ENCODE measurements at places on chromosomes 1 and 21.

DNA sequence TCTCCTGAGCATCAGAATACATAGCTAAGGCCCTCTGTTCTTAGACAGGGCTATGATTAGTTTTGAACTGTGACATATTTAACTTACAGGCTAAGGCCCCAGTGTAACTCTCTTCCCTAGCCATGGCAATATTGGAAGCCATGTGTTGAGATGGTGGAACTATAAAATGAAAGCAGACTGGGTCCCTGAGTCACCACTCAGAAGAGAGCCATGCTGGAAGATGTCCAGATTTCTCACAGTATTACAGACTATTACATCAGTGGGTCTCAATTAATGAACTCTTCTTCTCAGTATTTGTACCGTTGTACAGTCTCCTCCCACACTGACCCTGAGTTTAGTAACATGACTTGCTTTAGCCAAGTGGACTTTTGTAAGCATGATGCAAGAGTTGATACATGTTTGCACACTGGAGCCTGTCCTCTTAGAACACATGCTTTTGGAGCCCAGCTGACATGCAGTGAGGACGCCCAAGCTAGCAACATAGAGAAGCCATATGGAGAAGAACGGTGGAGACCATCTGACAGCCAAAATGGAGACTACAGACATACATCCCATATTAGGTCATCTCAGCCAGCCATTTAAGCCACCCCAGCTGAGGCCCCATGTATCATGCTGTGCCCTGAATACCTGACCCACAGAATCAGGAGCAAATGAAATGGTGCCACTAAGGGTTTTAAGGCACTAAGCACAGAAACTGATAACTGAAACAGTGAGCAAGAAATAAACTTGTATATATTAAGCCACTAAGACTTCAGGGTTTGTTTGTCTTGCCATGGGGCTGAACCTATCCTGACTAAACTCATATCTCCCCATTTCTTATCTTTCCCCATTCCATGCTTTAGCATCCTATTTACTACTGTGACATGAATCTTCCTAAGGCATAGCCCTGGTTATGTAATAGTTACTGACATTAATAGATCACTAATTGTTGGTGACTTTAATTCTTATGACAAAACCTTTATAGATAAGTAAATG is 24.4 kb downstream of the TBX15 start:
- no peak for DNase-seq

DNA sequence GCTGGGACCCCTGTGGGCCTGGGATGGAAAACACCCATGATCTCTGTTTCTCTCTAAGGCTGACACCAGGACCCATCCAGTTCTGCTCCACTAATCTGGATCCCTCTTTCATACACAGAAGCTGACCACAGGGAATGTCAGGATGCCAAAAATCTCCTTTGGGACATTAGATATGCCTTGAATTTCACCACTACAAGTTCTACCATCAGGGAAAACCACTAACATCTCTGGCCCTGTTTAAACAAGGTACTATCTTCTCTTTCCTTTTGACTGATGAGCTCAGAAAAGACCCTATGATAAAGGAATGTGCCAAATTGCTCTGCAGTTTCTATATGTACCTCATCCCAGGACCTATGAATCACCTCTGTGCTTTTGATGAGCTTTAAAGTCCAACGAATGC is 10.2 kb upstream of the PLXNA2 start:
- no peak for DNase-seq

- peak; percentile 41 for DNase-seq
These were observed at the start of gene IFNGR2 for GRCh38 chr21:33403128-33403785. IFNGR2 (plus strand) TSS chr21:33403413; CDS start chr21:33403544, 131 bp downstream.

DNA sequence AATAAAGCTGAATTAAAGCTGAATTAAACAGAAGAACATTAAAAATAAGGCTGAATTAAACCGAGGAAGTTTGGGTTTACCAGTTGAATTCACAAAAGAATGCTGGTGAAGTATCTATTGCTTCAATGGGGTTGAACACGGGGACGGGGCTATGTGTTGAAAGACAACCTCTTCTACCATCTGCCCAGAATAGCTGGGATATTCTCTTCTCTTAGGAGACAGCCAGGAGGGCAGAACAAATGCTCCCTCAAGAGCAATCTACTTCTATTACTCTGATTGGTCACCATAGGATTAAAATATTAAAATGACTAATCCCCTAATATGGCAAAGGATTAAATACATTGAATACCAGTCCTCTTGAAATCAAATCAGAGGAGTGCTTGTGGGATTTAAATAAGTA is 68.4 kb downstream of the LPGAT1 start:
- DNase-seq, result no peak

- DNase-seq, result no peak
These were observed 490.9 kb downstream of the NPHP4 start for GRCh38 chr1:5501206-5501930.

DNA sequence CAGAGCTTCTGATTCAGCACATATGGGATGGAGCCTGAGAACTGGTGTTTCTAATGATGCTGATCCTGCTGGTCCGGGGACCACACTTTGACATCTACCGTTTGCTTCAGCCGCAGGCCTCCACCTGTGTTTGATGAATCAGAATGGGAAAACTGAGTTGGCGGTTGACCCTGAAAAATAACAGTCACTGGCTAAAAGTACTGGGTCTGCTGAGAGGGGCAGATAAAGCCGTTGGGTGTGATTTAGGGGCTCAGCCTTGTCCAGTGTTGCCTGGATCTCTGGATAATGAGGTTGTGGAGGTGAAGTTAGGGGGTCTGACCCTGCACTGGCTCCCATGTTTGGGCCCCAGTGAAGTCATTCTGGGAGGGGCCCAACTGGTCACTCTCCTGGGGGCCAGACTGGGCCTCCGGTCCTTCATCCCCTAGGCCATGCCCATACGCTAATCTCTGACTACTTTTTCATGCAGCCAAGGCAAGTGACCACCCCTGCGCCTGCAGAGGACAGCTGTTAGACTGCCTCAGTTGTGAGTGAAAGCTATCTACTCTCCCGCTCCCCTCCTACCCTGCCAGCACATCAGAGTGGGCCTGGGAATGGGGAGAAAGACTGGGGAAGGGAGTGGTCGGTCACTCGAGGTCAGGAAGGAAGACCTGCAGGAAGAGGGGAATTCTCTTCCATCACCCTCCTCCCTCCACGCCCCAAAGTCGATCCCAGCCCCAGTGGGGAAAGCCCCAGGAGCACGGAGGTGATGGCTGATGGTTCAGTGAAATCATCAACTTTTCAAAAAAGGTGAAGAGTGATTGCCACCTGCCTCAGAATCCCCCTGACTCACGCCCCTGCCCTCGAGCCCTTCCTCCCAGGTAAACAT is 27.7 kb downstream of the VASH2 start:
- no peak for DNase-seq

DNA sequence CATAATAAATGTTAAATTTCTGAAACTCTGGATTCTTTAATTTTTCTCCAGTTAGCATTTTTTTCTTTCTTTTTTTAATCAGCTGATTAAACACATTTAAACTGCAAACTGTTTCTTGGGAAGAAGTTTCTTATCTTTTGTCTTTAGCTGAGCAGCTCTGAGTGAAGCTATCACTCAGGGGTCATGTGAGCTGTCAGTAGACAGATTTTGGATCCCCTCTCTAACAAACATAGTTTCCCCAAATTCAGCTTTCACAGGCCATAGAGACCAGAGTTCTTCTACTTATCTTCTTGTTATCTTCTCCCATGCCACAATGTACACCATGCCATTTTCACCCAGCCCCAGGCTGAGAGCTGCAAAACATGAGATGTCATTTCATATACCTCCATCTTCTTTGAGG is 148.9 kb downstream of the CDC42BPA start:
- DNase-seq, result no peak

DNA sequence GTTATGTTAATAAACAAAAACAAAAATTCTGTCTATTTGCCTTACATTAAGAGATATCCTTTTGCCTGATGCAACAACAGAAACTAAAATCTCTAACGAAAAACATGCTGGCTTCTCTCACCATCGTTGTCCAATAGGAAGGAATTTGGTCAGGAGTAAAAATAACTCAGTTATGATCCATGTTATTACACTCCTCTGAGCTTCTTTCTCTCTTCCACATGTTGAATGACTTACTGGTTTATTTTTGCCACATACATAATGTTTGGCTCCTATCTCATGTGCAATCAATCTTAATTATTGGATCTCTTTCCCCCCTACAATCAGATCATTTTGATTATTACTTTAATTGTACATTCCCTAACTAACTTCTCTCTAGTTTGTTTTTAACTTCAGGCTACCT is 688.4 kb downstream of the USP25 start:
- DNase-seq, result no peak

- no peak for DNase-seq
These were observed 143.0 kb downstream of the MRPL39 start for GRCh38 chr21:25464275-25464674.

DNA sequence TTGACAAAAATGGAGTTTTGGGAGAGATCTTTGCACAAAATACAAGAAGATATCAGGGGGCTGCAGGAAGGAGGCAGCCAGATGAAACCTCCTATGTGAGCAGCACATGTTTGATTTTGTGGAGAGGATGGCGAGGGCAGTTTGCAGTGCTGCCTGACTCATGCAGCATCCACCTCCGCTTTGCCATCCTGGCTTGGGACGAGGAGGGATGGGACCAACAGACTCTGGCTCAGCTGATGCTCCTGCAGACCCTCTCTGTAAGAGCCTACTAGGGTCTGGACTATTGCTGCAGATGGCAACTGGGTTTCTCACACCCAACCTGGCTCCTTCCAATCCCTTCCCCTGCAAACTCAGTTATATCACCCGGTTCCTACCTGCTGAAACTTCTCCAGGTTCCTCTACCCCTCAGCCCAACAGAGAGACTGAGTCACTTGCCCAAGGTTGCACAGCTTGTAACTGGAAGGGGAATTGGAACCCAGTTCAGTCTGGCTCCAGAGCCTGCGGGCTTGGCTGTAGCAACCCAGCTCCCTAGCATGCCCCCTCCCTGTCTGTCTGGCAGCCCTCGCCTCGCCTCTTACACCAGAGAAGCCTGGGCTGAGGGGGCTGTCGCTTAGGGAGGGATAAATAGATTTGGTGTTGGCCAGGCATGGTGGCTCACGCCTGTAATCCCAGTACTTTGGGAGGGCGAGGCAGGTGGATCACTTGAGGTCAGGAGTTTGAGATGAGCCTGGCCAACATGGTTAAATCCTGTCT is 205.8 kb downstream of the PTPRU start:
- DNase-seq, result no peak

DNA sequence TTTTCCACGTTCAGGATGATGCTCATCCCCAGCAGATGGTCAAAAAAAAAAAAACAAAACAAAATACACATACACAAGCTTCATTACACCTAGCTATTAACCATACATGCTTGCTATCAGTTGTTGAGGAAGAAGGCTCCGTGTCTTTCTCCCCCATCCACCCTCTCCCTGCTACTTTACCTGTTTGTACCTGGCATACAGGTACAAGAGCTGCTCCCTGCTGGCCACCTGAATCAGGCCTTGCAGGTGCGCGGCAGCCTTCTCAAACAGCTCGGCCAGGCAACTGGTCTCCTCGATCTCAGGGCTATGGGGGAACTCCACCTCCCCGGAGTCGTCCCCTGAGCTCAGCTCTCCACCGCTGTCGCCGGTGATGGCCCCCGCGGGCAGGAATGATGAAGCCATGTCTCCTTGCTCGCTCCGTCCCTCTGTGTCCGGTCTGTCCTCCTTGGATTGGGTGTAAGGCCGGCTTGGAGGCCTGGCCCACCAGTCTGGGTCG is 464 bp downstream of the ACBD6 start:
- peak; percentile 18 for DNase-seq

DNA sequence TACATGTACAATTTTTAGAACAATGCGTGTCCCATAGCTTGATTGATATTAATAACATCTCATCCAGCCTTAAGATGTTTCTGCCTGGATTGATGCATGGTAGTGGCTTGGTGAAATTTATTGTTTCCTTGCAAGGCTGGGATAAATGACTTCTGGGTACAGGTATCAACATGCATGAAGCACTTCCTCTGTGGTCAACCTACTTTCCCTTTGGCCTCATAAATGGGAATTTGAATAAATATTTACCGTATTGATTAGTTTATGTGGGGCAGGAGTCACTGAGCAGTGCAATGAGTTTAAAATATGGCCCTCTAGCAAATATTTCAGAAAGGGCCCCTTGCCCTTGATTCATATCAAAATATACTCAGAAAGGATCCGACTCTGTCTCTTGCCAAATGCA is 83.9 kb upstream of the KCNE2 start:
- no peak for DNase-seq

- DNase-seq, result peak; percentile 45
These were observed 3.6 kb upstream of the CYB561D1 start for GRCh38 chr1:109490029-109490933.

- no peak for DNase-seq
These were observed 136.1 kb upstream of the EDN2 start for GRCh38 chr1:41620365-41621169.

GRCh38 chr1:103459346-103459745 is 66.2 kb upstream of the RNPC3 start:
- no peak for DNase-seq

DNA sequence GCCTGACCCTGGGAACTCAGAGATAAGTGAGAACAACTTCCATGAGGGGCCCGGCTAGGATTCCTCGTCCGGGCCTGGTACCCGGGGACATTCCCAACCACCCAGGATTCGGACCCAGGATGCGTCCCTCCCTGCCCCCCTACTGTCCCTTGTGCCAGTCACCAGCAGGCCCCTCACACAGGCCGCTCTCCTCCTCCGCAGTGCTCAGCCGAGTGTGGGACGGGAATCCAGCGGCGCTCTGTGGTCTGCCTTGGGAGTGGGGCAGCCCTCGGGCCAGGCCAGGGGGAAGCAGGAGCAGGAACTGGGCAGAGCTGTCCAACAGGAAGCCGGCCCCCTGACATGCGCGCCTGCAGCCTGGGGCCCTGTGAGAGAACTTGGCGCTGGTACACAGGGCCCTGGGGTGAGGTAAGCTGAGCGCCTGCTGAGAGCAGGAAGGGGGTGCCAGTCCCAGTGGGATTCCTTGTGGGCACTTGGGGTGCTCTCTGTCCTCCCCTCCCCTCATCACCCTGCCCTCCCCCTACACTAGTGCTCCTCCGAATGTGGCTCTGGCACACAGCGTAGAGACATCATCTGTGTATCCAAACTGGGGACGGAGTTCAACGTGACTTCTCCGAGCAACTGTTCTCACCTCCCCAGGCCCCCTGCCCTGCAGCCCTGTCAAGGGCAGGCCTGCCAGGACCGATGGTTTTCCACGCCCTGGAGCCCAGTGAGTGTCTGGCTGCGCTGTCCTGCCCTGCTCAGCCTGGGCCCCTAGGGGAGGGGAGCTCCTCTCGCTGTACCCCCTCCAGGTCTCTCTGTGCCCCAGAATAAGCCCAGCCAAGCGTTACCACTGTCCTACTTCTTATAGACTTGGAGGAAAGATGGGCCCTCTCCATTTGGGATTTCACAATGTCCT is 9.8 kb downstream of the ADAMTSL4 start:
- no peak for DNase-seq

DNA sequence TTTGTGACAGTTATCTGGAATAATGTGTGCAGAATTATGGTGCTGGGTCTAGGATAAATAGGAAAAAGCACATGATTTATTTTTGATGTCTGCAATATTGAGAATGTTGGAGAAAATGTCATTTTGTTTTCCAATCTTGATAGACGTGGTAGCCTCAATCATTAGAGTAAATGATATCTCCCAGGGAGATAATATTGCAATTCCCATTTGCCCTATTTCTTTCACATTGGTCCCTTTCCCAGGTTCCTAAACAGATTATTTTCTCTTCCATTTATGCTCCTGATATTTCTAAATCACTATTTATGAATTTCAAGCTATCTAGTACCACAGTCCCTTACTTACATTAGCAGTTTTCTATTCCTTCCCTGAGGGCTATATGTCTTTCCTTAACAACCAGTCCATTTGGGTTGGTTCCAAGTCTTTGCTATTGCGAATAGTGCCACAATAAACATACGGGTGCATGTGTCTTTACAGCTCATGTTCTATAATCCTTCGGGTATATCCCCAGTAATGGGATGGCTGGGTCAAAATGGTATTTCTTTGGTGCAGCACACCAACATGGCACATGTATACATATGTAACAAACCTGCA is 447.3 kb downstream of the PLA2G4A start:
- no peak for DNase-seq

All from activated T-helper 1 cell treated with Interleukin-2 at 50 U/mL for 16 hours (primary cell).